Endodermal cell (in vitro differentiated cells): ENCODE measurements at places on chromosomes 3 and 15. TPM values are rescaled to one million over a fixed set of nuclear protein-coding genes. Genes with fewer than 3 reads are reported as not detected.

CEP19 gene
- total RNA-seq, result 3.1 and 3.8 TPM in 2 replicates

- no peak overlapping the region for H3K27ac ChIP-seq
- DNase-seq, result no peak
- no peak overlapping the region for H3K4me3 ChIP-seq
- H3K27me3 ChIP-seq, result no peaks in the 10 kb centered on the region
- H3K36me3 ChIP-seq, result no peaks in the 10 kb centered on the region
Measured at GRCh38 chr3:192553707-192554106, 173.6 kb downstream of the FGF12 start.

DNA sequence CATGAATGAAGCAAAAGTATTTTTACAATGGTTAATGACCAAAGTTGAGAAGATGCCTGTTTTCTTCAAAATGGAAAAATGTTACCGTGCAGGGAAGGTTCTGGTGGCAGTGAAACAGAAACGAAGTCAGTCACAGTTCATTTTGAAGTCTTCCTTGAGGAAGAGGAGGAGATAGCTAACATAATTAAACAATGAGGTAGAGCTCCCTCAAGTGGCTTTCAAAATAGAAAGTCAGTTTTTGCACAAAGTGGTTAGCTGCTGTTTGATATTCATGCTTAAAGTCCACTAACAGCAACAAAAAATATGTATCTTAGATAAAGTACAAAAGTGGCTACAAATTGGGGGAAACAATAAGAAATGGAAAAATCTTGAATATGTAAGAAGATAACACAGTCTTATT is 87.3 kb downstream of the TFG start:
- no peaks in the 10 kb centered on the region for H3K36me3 ChIP-seq
- no peaks in the 10 kb centered on the region for H3K27me3 ChIP-seq
- no peak for DNase-seq
- no peaks in the 10 kb centered on the region for H3K4me1 ChIP-seq
- no peak overlapping the region for H3K4me3 ChIP-seq
- no peak overlapping the region for H3K27ac ChIP-seq

DNA sequence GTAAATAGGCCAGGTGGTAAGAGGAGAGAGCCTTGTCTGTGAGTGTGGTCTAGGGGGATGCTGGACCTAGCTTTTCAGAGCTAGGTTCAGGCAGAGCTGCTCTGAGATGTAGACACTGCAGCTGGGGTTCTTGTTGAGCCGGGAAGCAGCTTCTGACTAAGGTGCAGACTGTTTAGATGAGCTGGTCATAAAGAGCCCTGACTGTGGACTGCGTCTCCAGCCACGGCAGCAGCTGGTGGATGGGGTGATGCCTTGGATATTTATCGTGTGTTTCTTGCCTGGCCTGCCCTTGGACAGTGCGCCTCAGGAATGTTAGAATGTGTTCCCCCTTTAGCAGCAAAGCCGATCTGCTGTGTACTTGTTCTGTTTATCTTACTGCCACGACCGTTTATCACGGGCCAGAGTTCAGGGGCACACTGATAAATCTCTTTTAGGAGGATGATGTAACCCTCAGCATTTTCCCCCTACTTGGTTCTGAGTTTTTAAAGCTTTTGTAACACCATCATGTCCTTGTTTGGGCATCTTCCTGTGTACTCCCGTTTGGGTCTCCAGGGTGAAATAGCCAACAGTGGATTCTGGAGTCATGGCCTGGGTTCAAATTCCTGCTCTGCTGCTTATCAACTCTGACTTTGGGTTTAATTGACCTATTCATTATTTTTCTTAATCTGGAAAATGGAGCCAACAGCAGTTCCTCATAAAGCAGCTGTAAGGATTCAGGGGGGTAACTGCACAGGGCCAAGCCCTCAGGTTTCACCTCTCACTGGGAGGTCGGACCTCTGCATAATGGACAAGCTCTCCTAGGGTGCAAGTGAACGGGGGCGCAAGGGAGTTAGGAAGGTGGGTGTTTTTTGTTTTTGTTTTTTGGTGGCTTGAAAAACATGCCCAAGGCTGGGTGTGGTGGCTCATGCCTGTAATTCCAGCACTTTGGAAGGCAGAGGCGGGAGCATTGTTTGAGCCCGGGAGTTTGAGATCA is 51.4 kb downstream of the FLNB start:
- no peak overlapping the region for H3K4me3 ChIP-seq
- peaks cover 43% of the 10 kb centered on the region for H3K36me3 ChIP-seq
- peaks cover 23% of the 10 kb centered on the region for H3K4me1 ChIP-seq
- DNase-seq, result no peak
- H3K27me3 ChIP-seq, result no peaks in the 10 kb centered on the region

GRCh38 chr15:35102186-35102585 is 17.1 kb upstream of the NANOGP8 start:
- H3K4me3 ChIP-seq, result no peak overlapping the region
- no peaks in the 10 kb centered on the region for H3K4me1 ChIP-seq
- no peaks in the 10 kb centered on the region for H3K36me3 ChIP-seq
- no peaks in the 10 kb centered on the region for H3K27me3 ChIP-seq

GRCh38 chr3:37447732-37448131 is 273.4 kb upstream of the LRRFIP2 start:
- no peak overlapping the region for H3K4me3 ChIP-seq
- H3K4me1 ChIP-seq, result no peaks in the 10 kb centered on the region
- DNase-seq, result no peak
- no peaks in the 10 kb centered on the region for H3K36me3 ChIP-seq

DNA sequence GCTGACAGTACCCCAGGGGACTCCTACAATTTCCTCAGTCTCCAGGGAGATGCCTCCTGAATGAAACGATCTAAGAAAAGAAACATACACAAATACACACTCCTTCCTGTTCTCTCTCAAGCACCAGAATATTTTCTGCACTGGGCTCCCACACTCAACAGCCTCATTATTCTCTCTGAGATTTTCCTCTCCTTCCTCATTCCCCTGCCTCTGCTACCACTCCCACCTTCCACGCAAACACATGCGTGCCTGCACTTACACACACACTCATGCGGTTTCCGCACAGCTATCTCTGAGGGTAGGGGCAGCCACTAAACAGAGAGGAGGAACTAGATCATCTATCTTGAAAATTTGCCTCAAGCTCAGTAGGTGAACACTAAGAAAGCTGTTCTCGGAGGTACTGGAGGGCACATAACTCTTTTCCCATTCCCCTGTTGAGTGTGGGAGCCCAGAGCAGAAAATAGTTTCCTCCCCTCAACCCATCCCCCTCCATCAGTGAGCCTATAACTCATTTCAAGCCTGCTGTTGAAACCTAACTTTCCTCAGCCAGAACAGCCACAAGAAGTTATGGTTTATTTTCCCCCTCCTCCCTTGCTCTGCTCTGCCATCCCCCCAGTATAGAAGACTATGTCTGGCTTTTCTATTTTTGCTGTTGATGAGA is 30.5 kb upstream of the TIPARP start:
- H3K36me3 ChIP-seq, result no peaks in the 10 kb centered on the region
- no peak for DNase-seq
- no peaks in the 10 kb centered on the region for H3K27me3 ChIP-seq

DNA sequence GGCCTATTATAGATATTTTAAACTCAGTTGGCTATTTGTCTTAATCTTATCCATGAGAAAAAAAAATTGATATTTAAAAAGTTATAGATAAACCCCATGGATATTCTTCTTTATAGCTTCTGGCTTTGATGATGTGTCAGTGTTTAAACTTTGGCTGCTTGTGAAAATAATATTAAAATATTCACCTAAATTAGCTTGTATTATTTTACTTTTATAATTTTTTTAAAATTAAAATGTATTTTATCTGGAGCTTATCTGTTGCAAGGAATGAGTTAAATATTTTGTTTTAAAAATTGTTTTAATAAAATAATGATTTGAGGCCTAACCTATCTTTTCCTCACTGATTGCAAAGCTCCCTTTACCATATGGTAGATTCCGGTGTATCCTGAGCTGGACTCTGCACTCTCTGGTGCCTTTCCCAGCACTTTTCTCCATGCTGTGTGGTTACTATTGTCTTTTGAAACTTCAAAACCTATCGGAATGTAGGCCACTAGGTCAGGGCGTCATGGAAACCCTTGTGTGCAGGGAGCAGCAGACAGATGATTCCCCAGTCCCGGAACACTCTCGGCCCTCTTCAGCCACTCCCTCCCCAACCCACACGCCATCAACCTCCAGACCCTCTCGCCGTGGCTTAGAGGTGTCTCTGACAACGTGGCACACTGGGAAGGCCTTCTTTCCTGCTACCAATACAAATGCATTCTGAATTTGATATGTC is 252.3 kb upstream of the ATP10A start:
- H3K4me1 ChIP-seq, result no peaks in the 10 kb centered on the region
- H3K4me3 ChIP-seq, result no peak overlapping the region
- H3K27ac ChIP-seq, result no peak overlapping the region
- no peak for DNase-seq
- H3K27me3 ChIP-seq, result no peaks in the 10 kb centered on the region
